ENCODE measurements at places on chromosomes 1 and 21.

GRCh38 chr21:41164981-41165655 lies 2.8 kb upstream of the BACE2 start:
- DNase-seq: no peak

DNA sequence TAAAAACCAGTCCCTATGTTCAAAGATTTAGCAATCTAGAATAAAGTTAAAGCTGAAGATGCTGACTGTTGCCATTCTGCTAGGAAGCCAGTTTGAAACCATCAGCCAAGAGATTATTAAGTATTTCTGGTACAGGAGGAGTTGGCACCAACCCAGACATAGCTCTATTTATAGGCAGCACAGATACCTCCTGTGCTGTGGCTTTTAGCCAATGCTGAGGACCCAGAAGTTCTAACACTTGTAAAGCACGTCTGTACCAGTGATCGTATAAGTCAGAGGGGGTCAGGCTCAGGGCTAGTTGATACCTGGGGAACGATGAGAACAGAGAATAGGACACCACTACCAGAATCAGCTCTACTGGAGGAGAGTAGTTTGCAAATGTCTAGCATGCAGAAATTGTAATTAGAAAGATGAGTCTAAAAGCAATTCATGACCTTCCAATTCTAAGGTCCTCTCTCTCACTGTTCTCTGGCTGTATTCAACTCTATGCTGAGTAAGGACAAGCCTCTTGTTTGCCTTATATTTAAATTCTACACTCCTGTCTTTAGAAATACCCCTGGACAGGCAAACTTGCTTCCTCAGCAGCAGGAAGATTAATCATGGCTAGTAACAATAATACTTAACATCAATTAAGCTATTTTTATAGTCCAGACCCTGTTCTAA lies 96.8 kb upstream of the PALMD start:
- no peak for DNase-seq

DNA sequence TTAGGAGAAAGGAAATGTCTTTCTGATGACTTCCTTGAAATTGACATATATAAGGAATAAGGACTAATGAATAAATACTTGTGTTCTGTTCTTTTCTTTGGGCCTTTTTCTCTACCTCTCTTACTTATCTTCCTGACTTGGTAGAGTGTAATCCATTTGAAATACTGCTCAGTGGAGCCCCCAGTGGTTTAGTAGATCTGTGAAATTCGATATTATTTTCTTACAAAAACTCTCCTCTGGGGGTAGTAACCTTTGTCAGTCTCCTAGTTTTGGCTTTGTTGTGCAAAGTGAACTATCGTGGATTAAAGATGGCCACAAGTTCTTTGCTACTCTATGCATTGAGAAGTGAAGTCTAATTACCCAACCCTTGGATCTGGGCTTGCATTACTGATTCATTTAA lies 48.8 kb downstream of the DUSP10 start:
- no peak for DNase-seq

DNA sequence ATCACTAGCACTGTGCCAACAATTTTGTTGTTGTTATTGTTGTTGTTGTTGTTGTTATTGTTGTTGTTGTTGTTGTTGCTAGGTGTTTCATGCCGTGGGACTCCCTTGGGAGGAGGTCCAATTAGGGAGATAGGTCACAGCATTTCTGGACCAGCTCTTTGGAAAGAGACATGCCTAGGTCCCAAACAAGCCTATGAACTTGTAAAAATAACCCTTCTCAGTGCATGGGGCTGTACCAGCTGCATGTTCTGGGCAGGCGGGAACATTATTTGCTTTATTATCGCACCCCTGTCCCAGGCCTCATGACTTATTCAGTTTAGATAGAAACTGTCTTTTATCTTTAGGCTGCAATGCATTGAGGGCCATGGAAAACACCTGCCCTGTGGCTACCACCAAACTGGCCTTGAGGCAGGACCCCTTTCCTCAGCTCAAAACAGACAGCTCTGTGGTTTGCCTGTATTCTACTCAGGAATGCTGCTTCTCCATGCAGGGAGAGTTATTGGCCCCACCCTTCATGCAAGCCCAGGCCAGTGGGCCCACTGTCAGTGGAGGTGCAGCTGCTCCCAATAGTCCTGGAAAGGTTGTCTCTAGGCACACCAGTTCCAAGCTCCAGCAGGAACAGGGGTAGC lies 386.5 kb upstream of the BRINP3 start:
- DNase-seq: no peak

DNA sequence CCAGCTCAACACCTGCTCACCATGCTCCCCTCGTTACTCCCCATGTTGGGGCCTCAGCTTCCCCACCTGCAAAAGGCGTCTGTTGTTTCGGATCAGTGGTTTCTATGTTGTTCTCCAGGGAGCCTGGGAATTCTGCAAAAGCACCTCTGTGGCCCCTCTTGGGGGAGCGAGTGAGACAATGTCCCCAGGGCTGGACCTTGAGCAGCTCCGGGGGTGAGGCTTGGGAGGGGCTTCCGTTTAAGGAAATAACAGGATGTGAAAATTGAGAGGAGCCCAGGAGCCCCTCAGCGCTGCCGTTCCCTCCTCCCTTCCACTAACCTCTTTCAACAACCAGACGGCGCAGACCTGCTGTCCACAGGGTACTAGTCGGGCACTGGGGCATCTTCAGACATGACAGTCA lies 98.5 kb upstream of the IFFO2 start:
- DNase-seq: no peak

GRCh38 chr1:103336408-103336807 lies 189.1 kb upstream of the RNPC3 start:
- no peak for DNase-seq

- peak; percentile 82 for DNase-seq
Measured at GRCh38 chr1:44594871-44595735, 79.2 kb downstream of the TMEM53 start.

- DNase-seq: no peak
Measured at GRCh38 chr1:109914587-109915240, 4.1 kb downstream of the CSF1 start.

GRCh38 chr1:19043579-19044443 lies 87.3 kb upstream of the IFFO2 start:
- peak; percentile 22 for DNase-seq

DNA sequence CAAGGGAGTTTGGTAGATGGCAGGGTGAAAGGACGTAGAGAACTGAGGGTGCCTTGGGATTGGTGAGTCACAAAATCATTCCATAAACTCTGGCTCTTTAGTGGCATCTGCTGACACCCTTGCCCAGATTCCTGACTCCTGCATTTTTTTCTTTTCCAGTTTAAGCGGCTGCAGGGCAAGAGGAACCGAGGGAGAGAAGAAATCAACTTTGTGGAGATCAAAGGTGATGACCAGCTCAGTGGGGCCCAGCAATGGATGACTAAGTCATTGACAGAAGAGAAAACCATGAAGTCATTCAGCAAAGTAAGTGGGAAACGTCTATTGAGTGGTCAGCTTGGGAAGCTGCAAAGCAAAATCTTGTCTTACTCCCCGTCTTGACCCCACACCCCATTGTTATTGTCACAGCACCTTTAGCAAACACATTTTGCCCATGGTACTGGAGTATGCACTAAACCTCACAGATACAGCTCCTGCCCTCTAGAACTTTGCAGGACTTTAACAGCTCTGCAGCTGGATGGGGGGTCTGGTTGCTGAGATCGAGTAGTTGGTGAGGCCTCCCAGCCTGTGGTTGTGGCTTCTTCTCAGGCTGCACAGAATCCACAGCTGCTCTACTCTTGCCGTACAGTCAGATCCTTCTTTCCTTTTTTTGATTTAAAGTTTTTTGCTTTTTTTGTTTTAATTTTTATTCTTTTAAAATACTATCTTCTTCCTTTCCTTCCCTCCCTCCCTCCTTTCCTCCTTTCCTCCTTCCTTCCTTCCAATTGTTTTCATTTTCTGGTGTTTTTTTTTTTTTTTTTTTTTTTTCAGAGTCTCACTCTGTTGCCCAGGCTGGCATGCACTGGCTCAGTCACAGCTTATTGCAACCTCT lies 21.9 kb downstream of the SH2D2A start:
- DNase-seq: no peak
